ENCODE measurements at places on chromosomes 4 and X. TPM values are rescaled to one million over a fixed set of nuclear protein-coding genes. Genes with fewer than 3 reads are reported as not detected.

Gene GPRASP1
- 0.32 TPM for total RNA-seq

Gene PF4V1
- not detected for total RNA-seq

Gene NCAPG
- 25.6 TPM for total RNA-seq

Gene PPARGC1A
- total RNA-seq = 0.14 TPM

Gene APLN
- 0.85 TPM for total RNA-seq

Gene GRPEL1
- total RNA-seq = 64.2 TPM

Gene TIGD4
- total RNA-seq = 0.27 TPM

Gene IGFBP7
- total RNA-seq = 207 TPM

Gene DRP2
- 0.18 TPM for total RNA-seq

Gene GLRA2
- not detected for total RNA-seq
